Activated T-helper 1 cell treated with Interleukin-2 at 50 U/mL for 16 hours (primary cell): ENCODE measurements at places on chromosomes 1 and 21.

DNA sequence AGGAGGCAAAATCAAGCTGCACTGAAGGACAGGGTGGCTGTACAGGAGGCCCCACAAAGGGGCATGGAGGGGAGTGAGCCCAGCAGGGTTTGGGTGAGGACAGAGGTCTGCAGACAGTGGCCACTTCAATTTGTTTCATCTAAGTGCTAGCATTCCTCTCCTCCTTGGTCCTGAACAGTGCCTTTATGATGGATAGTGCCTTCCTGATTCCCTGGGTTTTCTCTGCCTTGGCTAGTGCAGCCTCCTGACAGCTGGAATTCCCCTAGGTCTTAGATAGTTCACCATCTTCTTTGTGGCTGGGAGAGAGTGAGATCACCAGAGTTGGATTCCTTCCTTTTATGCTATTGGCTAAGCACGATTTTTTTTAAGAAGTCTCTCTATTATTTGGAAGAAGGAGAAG is 3.8 kb upstream of the HPCAL4 start:
- no peak for DNase-seq

- DNase-seq, result no peak
Observed at GRCh38 chr1:192153276-192153675, 5.0 kb upstream of the RGS18 start.

GRCh38 chr1:64242895-64243756 is 39.7 kb downstream of the UBE2U start:
- no peak for DNase-seq

DNA sequence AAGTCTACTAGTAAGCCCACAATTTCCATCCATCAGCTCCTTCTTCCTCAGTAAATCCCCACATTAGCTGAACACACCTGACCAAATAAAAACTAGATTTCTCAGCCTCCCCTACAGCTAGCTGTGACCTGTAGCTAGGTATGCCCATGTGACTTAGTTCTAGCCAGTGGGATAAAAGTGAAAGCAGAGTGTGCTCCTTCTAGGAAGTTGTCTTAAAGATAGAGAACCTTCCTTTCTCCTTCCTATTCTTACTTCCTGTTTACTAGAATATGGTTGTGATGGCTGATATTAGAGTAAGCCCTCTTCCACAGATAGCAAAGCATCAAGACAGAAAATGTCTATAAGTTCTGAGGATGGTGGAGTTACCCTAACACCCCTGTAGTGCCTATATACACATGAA is 67.0 kb downstream of the PIK3R3 start:
- no peak for DNase-seq

DNA sequence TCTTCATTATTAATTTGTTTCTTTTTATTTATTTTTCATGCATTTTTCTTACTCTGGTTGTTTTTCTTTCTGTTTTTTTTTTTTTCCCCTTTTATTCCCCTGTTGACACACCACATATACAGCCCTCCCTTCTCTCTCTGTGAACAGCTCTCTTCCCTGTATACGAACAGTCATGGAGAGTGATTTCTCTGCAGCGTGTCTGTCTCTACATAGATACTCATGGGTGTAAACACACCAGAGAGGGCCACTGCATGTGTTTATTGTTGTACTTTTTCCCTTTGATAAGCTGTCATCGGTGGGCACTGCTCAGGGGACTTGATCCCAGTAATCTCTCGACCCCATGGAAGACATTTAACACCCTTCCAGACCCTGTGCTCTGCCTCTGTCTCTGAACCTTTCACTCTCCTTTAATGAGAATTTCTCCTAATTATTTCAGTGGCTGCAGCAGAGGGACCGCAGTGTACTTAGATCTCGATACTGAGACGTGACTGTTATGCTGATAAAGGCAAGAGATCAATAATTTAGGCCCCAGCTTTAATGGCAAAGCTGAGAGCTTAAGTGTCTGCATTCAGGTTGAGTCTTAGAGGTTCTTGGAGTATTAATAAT is 113.1 kb downstream of the PBX1 start:
- DNase-seq, result no peak

GRCh38 chr21:26199456-26199855 is 28.9 kb upstream of the APP start:
- no peak for DNase-seq

DNA sequence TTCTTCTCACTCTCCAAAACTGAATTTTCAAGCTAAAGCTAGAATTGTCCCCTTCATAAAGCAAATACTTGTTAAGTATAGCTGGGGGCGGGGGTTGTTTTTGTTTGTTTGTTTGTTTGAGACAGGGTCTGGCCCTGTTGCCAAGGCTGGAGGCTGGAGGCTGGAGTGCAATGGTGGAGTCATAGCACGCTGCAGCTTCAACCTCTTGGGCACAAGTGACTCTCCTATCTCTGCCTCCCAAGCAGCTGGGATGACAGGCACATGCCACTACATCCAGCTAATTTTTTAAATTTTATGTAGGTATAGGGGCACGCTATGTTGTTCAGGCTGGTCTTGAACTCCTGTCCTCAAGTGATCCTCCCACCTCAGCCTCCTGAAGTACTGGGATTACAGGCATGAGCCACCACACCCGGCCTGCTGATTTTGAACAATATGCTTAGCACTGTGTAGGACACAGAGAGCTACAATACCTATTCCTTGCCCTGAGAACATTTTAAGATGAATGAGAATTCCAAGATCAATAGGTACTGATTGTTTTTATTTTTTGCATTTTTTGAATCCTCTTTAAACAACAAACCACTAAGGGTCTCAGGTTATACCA is 42.2 kb downstream of the PCNX2 start:
- no peak for DNase-seq

DNA sequence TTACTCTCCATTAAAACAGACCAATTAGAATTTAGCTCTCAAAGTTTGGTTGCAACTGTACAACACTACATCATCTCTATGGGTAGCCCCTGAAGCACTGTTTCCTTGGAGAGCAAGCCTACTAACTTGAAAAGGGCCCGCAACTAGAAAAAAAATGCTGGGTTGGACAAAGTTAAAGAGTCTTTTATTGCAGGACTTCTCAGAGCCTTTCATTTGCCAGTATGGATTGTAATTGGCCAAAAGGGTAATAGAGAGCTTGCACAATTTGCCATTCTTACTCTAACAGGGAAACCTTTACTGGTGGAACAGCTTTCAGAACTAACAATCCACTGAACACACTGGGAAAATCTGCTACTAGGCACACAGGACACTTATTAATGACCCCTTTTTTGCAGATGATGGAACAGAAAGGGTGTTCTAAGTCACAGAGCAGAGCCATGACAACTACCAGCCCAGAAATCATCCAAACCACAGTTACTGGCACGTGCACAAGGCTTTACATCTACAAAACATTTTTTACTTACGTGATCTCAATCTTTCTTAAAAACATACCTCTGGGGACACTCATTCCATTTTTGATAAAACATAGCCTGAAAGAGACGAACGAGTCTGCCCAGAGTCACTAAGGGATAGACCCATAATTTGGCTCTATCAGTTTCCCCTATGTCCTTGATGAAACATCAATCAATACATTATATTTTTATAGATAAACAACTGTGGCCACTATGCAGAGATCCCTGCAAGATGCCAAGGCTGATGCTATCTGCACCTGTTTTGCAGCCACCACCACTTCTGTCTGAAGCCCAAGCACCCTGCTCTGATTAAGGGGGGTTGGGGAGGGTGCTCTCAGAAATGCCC is 176.3 kb upstream of the EDN2 start:
- no peak for DNase-seq

GRCh38 chr1:12426030-12426429 is 192.0 kb downstream of the DHRS3 start:
- no peak for DNase-seq

DNA sequence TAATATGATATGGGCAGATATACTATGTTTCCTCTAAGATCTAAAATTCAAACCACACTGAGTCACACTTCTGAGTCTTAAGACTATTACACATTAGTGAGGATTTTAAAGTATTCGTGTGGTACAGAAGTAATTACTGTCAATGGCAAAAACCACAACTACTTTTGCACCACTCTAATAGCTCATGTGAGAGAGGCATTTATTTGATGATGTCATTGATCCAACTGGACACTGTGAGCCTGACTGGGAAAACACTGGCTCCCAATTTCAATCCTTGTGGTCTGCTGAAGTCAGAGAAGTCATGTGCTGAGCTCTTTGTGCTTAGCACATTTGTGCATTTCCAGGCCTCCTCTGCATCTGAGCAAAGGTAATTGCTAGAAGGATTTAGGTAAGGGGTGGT is 377.8 kb downstream of the USH2A start:
- no peak for DNase-seq

DNA sequence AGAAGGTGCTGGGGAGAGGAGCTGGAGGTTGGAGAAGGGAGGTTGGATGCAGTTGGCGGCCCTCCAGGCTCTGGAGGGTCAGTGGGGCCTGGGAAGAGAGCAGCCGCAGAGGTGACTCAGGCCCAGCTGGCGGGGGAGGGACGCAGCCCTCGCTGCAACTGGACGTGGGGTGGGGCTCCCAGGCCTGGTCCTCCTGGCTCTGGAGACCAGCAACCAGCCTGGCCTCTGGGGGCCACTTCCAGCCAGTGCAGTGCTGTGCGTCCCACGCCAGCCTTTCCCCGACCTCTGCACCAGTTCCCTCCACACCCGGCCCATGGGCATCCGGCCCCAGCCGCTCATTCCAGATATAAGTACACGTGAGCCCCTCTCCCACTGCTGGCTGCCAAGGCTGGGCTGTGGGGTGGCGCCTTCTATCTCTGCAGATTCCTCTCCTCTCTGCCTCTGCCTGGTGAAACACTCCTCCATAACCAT is 38.0 kb upstream of the COL18A1 start:
- DNase-seq, result no peak

- DNase-seq, result no peak
Observed at GRCh38 chr1:213925531-213926182, 62.1 kb upstream of the PROX1 start.

DNA sequence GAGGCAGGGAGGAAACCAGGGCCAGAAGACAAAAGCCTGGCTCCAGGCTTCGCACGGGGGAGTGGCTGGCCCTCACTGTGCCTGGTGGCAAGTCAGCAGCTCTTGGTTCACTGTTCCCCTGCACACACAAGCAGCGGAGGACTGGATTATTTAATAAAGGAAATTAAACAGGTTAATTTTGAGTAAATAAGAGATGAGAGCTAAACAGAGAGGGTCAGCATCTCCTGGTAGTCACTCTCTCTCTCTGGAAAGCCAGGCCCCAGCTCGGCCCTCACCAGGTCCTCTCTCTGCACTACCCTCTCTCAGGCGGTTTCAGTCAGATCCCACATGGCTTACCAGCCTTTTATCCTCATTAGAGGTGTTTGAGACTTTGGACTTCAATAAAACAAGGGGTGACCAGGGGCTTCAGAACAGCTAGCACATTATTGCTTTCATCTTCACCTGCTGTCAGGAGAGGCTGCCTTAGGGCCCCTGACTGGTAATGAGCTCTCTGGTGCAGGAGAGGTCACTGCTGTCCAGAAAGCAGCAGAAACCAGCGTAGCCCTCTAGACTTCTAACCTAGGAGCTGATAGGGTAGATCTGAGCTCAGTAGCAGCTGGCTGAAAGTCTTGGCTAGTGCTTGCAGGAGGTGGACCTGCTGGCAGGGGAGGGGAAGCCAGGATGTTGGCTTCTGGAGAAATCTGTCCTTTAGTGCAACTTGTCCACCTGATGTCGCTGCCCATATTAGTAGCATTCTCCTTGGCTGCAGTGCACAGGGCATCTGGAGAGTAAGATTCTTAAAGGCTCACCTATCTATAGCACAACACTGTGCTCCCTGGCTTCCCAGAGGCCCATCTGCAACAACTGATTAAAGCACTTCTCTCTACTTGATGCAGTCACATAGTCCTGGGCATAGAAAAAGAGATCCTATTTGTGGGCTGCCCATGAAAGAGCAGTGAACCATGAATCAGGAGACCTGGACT is 45.9 kb downstream of the SYT6 start:
- DNase-seq, result no peak

- no peak for DNase-seq
Observed at GRCh38 chr1:59388191-59388590, 91.3 kb downstream of the FGGY start.

GRCh38 chr1:181356505-181357340 is 126.6 kb upstream of the CACNA1E start:
- no peak for DNase-seq

DNA sequence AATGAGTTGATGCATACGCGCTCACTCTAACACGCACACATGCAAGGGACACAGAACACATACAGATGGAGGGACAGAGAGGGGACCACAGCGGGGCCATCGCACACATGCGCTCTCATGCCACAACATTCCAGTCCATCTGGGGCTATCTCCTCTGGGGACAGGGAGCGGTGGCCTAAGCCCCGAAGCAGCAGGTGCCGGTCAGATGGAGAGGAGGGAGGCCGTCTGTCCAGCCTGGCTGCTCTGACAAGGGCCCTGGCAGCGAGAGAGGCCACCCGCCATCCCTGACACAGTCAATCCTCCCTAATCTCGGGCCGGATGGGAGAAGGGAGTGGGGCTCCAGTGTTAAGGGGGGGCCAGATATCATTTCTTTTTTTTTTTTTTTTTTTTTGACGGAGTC is 123.5 kb downstream of the KIAA0319L start:
- no peak for DNase-seq

DNA sequence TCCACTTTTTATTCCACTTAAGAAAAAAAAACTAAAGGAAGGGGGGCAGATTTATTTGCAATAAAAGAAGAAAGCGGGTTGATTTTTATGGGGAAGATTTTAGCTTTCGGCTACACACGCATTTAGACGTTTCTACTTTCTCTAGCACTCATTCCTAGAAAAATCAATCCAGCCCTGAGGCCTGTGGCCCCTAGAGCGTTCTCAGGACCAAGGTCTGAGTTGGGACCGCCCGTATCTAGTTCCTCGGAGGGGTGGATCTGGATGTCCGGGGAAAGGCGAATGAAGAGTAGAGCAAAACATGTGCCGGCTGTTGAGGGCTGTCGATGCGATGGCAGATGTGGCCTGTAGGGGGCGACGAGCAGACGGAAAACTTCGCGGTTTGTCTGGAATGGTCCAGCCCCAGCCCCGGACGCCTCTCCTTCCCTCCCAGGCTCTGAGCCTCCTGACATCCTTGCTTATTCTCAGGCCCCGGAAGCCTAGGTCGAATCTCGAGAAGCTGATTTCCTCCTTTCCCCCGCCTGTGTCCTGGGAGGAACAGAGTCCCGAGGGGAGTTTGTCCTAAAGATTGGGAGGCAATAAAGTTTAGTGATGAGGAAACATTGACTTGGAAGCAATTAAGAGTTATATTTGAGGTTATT is 5.2 kb downstream of the FOXD3 start:
- DNase-seq, result no peak
